Stimulated activated CD4-positive, alpha-beta T cell treated with anti-CD3 and anti-CD28 coated beads, TNF-alpha, amount 100 ng/mL, for 4 hours (primary cell): ENCODE measurements at places on chromosomes 16 and 17.

- no peak for DNase-seq
Measured at GRCh38 chr17:9935408-9935807, 30.3 kb upstream of the RCVRN start.

GRCh38 chr17:75153780-75154194 lies 525 bp downstream of the JPT1 start:
- DNase-seq: no peak

GRCh38 chr17:15143524-15143923 lies 121.6 kb downstream of the PMP22 start:
- no peak for DNase-seq

- DNase-seq: no peak
Measured at GRCh38 chr17:6124856-6125255, 54.7 kb downstream of the WSCD1 start.

DNA sequence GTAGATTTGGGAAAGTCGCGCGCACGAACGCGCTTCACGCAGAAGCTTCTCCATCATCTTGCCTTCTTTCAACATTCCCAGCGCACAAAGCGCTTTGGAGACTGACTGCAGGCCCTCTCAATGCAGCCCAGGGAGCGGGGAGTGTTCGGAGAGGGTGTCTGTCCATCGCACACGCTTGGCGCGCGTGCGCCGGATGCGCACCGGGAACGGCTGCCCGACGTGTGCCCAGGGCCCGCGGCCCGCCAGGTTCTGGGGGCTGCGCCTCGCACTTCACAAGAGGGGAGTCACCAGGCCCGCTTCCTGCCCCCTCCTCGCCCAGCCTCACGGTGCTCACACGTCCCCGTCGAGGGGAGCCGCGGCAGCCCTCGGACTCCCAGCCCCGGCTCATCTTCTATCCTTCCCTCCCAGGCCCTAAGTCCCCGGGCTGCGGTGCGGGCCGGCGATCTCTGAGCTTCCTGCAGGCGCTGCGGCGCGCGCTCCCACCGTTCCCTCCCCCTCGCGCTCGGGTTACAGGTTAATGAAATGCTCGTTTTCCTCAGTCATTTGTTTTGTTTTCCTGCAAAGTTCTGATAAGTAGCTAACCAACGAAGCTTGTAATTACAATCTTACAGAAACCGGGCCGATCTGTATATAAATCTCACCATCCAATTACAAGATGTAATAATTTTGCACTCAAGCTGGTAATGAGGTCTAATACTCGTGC lies 2.8 kb upstream of the IRX3 start:
- no peak for DNase-seq

DNA sequence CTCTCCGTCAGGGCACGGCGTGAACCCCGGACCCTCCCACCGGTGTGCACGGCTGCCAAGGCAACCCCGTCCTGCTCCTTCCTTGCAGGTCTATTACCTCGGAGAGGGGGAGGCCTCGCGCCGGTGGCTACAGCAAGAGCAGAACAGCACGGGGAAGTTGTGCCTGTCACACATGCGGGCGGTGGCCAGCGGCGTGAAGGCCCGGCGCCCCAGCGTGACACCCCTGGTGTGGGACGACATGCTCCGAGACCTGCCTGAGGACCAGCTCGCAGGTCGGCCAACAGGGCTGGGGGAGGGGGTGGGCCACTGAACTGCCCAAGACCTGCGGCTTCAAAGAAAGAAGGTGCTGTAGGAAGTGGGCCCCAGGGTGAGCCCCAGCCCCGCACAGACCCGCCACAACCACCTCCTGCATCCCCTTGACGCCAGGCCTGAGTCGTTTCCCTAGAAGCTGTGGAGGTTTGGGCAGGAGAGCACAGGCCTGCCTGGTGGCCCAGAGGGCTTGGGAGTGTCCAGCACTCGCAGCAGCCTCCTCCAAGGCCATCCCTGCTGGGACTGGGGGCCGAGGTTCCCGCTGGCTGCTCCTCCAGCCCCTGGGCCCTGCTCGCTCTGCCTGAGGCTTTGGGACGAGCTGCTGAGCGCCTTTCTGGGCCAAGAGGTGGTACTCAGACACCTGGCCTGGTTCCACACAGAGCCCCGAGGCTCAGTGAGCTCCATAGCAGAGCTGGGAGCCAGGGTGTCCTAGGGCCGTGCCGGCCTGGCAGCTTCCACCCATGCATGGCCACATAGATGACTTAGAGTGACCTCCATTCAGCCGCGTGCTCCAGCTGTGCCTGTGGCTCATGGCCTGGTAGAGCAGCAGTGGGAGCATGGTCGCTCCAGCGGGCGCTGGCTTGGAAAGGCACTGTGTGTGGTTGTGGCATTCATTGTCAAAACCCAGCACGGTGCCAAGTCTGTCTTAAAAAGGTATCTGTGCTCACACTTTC lies 14.7 kb downstream of the CYBC1 start:
- no peak for DNase-seq

DNA sequence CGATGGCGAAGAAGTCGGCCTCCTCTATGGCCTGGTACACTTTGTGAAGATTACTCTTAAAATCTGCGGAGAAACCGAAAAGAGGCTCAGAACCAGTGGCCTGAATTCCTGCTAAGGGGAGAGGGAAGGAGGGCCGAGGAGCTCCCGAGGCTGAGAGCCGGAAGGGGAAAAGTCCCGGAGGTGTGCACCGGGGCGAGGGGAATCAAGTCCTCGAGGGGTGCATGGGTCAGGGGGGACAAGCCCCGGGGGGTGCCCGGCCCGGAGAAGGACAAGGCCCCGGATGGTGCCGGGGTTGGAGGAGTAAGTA lies 495 bp downstream of the PARN start:
- DNase-seq: no peak

GRCh38 chr17:44906763-44907728 lies 7.8 kb upstream of the EFTUD2 start:
- DNase-seq: no peak

- no peak for DNase-seq
Measured at GRCh38 chr16:15775209-15775608, 81.6 kb downstream of the MYH11 start.

- no peak for DNase-seq
Measured at GRCh38 chr16:88628512-88628974, 9.8 kb upstream of the IL17C start.

GRCh38 chr16:74998481-74999218 lies at the start of gene ZNRF1:
Gene ZNRF1 (plus strand): TSS chr16:74999024. CDS start chr16:74999672, 648 bp downstream.
- peak; percentile 71 for DNase-seq

GRCh38 chr16:7503666-7504065 lies 171.0 kb downstream of the RBFOX1 start:
- DNase-seq: no peak

- no peak for DNase-seq
Measured at GRCh38 chr16:81994485-81994884, 16.8 kb downstream of the SDR42E1 start.

DNA sequence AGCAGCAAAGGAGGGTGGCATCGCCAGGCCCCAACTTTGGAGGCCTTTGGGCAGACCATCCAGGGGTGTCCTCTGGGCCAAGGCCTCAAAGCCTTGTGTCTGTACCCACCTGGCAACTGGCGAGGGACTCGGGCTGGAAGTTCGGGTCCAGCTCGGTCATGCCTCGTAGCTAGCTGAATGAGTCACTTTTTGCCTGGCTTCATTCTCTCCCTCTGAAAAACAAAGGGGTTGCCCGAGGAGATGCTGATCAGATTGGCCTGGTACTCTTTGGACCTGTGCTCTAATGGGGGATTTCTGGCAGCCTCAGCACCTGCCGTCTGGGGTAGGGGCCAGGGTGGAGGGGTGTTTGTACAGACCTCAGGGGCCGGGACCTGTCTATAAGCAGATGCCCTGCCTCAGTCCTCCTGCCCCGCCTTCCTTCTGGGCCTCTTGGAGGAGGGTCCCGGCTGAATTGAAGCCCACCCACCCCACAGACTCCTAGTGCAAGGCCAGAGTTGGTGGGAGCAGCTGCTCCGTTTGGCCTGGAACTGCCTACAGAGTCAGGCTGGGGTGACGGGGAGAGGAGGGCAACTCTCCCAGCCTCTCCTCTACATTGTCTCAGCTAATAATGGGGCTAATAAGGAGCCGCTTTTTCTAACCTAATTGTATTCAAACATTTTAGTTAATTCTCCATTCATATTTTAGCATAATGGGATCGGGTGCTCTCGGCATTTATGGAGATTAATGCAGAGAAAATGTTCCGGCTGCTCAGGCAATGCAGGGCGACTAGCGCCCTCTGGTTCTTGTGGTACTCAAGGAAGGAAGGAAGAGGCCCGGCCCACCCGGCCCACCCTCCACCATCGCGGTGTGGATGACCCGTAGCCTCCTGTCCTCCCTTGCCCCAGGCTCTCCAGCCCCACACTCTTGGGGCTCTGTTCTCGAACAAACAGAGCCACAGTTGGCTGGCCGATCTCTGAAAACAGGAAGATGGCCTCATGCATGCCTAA lies 21.4 kb upstream of the ABCC3 start:
- DNase-seq: no peak

GRCh38 chr16:2162676-2163118 lies 7.1 kb downstream of the TRAF7 start:
- DNase-seq: no peak

GRCh38 chr16:49734331-49734730 lies 121.6 kb downstream of the ZNF423 start:
- no peak for DNase-seq

DNA sequence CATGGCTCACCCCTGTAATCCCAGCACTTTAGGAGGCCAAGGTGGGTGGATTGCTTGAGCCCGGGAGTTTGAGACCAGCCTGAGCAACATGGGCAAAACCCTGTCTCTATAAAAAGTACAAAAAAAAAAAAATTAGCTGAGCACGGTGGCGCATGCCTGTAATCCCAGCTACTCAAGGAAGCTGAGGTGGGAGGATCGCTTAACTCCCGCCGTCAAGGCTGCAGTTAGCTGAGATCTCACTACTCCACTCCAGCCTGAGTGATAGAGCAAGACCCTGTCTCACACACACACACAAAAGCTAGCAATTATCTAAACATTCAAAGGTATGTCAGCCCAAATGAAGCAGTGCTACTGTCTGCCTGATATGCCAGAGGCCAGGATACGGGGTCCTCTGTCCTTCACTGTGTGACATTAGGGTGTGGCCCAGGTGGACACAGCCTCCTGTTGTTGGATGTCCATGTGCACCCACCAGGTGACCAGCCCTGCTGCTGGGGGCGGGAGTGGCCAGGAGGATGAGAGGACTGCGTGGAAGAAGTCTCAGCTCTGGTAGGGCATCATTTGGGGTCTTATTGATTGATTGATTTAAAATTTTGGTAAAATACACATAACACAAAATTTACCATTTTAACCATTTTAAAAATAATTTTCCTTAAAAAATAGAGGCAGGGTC lies 3.9 kb downstream of the NLRC3 start:
- no peak for DNase-seq

GRCh38 chr17:40283662-40284061 lies 4.0 kb upstream of the CDC6 start:
- DNase-seq: no peak

GRCh38 chr17:61400066-61400716 lies 548 bp downstream of the TBX2 start:
- no peak for DNase-seq

DNA sequence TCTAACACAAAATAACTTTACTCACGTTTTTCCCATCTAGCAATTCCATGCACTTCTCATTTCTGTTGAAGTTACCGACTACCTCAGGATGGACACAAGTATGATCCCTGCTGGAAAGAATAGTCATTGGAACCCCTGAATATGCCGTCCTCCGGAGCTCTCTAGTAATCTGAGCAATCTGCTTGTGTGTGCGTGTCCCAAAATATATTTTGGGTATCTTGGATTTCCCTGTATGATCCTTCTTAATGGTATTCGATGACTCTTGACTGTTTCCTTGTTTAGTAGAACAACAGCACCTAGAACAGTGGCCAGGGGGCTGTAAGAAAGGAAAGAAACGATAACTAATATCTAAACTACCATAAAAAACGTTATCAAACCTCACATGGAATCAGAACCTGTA lies 54.9 kb downstream of the BRIP1 start:
- no peak for DNase-seq

DNA sequence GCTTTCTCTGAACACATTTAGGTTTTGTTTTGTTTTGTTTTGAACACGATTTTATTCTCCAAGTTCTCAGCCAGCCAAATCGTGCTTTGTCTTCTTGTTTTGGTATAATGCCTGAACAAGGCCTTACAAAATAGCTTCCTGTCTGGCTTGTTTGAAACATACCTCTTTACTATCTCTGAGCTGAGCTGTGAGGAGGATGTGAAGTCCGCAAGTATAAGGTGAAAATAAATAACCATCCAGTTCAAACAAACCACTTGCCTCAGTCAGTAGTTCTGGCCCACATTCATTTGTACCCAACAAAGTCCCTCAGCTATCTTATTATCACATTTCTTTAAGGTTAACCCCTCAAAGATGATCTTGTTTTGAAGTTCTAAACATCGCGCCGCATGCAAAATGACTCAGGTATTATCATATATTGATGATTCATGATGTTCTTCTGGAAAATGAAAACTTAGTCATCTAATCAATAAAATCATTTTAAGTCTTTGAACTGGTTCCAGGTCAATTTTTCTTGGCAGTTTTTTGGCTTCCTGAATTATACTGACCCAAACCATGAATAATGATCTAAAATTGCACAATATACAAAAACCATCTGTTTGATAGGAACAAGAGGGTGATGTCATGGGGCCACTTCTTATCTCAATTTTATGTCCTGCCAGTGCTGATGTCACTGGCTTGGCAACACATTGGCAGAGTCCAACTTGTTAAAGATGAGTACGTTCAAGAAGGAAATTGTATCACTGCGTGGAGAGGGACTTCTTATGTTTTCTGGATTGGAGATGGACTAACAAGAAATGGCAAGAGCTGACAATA lies 694.3 kb downstream of the KCNJ2 start:
- no peak for DNase-seq

GRCh38 chr16:20260215-20261009 lies 66.9 kb downstream of the GP2 start:
- DNase-seq: no peak

DNA sequence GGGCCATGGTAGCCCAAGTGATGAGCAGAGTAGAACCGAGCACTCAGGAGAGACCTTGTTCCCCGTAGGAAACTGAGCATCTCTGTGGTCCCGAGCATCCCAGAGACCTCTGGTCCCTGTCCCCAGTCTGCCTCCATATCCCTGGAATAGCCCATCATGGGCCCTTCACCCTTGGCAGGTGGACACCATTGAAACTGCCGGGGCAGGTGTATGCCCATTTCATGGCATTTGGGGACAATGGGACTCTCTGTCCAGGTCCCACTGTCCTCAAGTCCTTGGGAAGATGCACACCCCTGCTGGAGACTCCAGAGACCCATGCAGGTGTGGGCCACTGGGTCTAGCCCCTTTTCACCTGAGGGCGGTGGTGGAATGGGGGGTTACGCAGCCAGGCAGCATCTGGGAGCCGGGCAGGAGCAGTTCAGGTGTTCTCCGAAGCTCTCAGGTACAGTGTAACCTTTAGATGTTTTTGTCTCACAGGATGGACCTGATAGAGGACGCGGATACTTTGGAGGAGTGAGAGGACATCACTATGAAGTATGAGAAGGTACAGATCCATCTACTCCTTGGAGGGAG lies 75.9 kb downstream of the GOSR1 start:
- DNase-seq: no peak
